Right ventricle myocardium superior (tissue), 1 donor: ENCODE measurements at places on chromosomes 5 and 9.

- no peak for DNase-seq
Observed at GRCh38 chr5:81020478-81021167, 60.5 kb downstream of the RASGRF2 start.

DNA sequence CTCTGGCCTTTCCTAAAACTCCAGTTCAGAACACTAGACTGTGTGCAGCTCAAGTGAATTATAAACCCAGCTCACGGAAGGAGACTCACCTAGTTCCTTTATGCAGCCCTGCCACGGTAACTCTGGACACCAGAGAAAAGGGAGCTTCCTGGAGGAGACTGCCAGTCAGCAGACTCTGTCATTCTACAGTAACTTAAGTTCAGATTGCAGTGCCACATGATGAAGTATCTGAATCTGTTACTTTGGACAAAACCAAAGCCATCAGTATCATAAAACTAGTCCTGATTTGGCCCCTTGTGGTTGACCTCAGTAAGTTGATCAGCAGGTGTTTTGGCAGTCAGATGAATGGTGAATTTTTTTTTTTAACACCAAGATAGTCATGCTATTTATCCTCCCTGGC lies 2.7 kb downstream of the MTRR start:
- no peak for DNase-seq

GRCh38 chr5:94285984-94286383 lies 332.4 kb downstream of the KIAA0825 start:
- DNase-seq = no peak

- DNase-seq = no peak
Observed at GRCh38 chr5:100119903-100120302, 415.3 kb upstream of the FAM174A start.

GRCh38 chr9:111914749-111915424 lies 18.3 kb downstream of the UGCG start:
- DNase-seq = no peak

DNA sequence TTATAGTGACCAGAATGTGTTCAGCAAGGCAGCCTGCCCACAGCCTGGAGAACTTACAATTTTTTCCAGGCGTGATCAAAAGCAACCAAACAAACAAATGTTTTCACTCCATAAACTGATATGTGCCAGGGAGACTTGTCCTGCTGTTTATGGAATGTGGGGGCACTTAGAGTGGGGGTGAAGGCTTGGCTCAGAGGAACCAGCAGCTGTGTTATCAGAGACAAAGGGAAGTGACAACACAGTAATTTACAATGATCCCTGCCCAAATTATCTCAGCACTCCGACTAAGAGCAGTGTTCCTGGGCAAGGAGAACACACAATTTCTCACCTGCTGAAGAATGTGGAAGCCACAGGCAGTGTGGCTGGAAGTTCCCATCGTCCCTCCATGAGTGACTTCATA lies 429.1 kb upstream of the IRX4 start:
- DNase-seq = no peak

DNA sequence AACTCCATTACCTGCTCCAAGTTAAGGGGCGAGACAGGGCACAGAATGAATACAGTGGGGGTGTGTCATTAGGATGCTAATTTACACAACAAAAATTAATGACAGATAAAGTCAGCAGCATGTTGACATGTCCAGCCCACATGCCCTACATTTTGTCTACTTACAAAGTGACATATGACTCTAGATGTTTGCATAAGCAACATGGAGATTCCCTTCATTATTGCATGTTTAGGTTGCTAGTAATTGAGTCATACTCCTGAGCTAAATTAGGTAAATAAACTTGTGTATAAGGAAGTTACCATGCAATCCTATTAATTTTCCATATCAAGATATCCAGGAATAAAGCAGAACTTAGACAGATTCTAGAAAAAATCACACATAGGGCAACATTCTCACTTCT lies 232.2 kb downstream of the PDE4D start:
- DNase-seq = no peak
